ENCODE measurements at places on chromosomes 5 and 9. TPM values are rescaled to one million over a fixed set of nuclear protein-coding genes. Genes with fewer than 3 reads are reported as not detected.

DNA sequence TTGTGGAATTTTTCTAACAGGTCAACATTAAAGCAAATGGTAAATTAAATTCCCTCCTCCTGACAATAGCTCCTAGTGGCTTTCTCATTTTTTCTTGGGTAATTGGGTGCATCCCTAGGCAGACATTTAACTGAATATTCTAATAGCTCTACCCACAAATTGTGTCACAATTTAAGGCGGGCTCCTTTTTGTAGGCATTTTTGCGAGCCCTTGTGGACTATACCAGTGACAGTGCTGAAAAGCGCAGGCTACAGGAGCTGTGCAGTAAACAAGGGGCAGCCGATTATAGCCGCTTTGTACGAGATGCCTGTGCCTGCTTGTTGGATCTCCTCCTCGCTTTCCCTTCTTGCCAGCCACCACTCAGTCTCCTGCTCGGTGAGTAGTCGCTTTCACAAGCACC lies 20.0 kb downstream of the MTRR start:
- no peaks in the 10 kb centered on the region for H3K27me3 ChIP-seq
- no peak overlapping the region for H3K27ac ChIP-seq
- H3K4me3 ChIP-seq, result no peak overlapping the region
- no peaks in the 10 kb centered on the region for H3K4me1 ChIP-seq
- peaks cover 55% of the 10 kb centered on the region for H3K36me3 ChIP-seq
- no peak for DNase-seq

DNA sequence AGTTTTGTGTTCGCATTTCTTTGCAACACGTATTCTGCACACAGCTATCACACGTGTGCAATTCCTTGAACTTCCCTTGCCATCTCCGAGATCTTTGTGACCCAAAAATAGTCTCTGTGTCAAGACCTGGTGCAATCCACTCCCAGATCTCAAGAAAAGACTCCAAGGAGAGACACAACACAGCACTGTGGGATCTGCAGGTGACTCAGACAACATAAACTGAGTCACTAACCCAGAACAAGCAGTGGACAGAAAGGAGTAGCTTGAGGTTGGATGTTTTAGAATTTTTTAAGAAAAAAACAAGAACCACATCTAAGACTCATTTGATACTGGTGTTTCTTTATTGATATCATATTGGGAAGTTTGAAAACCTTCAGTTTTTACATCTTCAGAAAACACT lies 396.9 kb downstream of the AGTPBP1 start:
- H3K27ac ChIP-seq, result no peak overlapping the region
- H3K4me1 ChIP-seq, result no peaks in the 10 kb centered on the region
- H3K4me3 ChIP-seq, result no peak overlapping the region
- no peak for DNase-seq

GRM6 gene
- total RNA-seq, result not detected

DNA sequence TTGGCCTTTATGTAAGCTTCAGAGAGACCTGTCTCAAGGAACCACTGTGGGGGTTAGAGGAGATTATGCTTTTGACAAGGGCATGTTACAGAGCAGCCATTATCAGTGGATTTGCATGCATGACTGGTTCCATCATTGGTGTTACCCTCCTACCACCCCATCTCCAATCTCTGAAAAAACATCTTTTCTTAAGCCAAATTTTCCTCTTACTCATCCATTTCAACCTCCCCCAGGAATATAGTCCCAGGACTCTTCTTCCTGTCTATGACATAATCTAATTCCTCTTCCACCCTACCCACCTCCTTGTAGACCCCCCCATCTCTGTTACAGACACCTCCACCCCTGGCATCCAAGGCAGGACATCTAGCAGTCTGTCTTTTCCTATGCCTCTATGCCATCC lies 33.1 kb upstream of the ADRB2 start:
- peaks cover 24% of the 10 kb centered on the region for H3K4me1 ChIP-seq
- DNase-seq, result no peak
- no peaks in the 10 kb centered on the region for H3K36me3 ChIP-seq
- no peak overlapping the region for H3K4me3 ChIP-seq
- no peak overlapping the region for H3K27ac ChIP-seq

DNA sequence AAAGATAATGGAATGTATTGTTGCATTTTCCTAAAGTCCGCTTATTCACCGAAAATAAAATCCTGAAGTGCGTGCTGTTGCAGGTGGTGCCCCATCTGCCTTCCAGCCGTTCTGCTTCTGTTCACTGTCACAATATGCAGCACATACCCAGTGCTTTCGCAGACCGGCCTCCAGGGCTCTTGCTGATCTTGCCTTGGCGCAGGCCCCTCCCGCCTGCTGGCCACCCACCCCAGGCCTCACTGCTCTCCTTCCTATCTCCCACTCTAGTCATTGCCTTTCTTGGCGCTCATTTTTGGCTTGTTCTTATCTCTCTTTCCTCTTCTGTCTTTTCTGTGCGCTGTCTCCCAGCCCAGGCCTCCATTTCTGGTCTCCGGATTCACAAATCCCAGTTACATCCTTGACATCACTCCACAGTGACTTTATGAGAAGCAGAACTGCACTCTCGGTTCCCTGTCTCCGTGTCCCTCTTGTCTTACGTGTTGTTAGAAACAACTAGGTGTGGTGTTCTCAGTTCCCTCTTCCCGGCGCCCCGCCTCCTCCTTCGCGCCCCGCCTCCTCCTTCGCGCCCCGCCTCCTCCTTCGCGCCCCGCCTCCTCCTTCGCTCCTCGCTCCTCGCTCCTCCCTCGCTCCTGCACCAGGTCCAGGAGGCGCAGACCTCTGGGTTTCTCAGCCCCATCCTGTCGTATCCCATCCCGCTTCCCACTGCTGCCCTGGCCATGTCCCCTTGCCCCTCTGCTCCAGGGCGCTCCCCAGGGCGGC lies 201.7 kb upstream of the OTULINL start:
- no peak overlapping the region for H3K4me3 ChIP-seq
- DNase-seq, result no peak
- H3K4me1 ChIP-seq, result no peaks in the 10 kb centered on the region
- peaks cover 76% of the 10 kb centered on the region for H3K36me3 ChIP-seq
- H3K27ac ChIP-seq, result no peak overlapping the region
- H3K27me3 ChIP-seq, result no peaks in the 10 kb centered on the region

- no peak overlapping the region for H3K27ac ChIP-seq
- no peak overlapping the region for H3K4me3 ChIP-seq
- H3K27me3 ChIP-seq, result no peaks in the 10 kb centered on the region
- no peaks in the 10 kb centered on the region for H3K36me3 ChIP-seq
These were observed 331.3 kb upstream of the CCNG1 start for GRCh38 chr5:163106098-163106497.

CARTPT gene
- total RNA-seq, result not detected

DNA sequence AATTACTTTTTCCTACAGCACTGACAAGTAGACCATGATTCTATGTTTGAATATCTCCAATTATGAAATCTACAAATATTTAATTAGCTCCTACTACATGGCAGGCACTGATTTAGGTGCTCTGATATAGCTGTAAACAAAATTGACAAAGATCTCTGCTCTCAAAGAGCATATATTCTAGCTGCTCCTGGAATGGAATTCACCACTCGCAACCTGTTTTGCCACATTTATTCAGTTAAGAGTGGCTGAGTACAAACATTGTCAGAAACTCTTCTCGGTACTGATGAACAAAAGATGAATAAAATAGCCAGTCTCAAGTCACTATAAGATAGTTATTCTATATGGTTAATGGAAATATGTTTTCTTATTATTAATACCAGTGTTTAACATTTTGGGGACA lies 114.2 kb upstream of the PDE4D start:
- H3K4me1 ChIP-seq, result no peaks in the 10 kb centered on the region
- no peak for DNase-seq
- no peaks in the 10 kb centered on the region for H3K27me3 ChIP-seq

GRCh38 chr5:29262339-29263123 lies 1931.0 kb upstream of the CDH6 start:
- H3K27ac ChIP-seq, result no peak overlapping the region
- H3K4me3 ChIP-seq, result no peak overlapping the region
- DNase-seq, result no peak
